Epithelial cell of prostate (primary cell): ENCODE measurements at places on chromosomes 2 and 18.

- no peak for DNase-seq
These were observed 7.2 kb upstream of the MAL start for GRCh38 chr2:95018301-95018700.

- DNase-seq = no peak
These were observed 13.7 kb upstream of the GAL3ST2 start for GRCh38 chr2:241762933-241763369.

DNA sequence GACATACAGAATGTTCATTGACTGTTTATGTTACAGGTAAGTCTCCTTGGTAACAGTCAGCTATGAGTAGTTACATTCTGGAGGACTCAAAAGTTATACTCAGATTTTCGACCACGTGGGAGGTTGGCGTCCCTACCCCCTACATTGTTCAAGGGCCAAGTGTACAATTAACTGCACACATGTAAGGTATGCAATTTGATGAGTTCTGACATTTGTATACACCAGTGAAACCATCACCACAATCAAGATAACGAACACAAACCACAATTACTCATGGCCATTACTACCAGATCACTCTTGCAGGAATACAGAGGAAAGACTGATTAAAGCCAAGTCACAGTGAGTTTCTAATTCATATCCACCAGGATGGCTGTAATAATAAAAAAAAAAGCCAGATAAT is 39.6 kb upstream of the LDLRAD4 start:
- no peak for DNase-seq

DNA sequence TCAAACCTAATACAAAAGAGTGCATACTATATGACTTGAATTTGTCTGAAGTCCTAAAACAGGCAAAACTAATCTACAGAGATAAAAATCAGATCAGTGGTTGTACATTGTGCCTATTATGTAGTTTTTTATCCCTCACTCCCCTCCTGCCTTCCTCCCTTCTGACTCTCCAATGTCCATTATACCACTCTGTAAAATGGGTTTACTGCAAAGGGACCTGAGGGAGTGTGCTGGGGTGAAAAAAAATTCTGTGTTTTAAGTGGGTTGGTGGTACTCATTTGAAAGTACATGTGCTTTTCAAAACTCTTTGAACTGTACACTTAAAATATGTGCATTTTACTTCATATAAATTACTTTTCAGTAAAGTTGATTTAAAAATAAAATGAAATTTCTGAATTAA is 89.0 kb upstream of the UBE2E3 start:
- DNase-seq = no peak

DNA sequence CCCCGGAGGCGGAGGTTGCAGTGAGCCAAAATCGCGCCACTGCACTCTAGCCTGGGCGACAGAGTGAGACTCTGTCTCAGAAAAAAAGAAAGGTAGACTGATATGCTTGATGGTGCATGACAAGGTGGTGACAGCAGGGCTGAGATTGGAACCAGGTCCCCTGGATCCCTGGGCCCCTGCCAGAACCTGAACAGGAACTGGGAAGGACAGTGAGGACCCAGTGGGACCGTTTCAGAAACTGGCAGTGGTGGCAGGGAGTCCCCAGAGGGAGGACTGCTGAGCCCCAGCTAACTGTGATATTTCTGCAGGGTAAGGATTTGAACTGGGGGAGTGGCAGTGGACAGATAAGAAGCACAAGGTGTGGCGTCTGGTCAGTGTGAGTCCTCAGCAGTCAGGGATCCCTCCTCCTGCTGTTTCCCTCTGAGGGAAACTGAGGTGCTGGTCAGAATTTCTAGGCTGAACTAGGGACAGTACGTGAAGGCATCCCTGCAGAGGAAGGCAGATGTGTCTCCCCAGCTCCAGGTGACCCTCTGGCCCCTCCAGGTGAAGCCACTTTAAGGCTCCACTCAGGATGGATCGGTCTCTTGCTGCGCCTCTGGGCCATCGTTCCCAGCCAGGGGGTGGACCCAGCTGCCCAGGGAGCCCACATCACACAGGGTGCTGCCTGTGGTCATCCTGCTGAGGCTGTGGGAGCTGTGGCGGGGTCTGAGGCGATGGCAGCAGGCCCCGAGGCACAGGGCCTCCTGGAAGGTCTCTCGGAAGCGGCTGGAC is 5.6 kb downstream of the NMUR1 start:
- DNase-seq = no peak
